ENCODE measurements at places on chromosomes 7 and 10. TPM values are rescaled to one million over a fixed set of nuclear protein-coding genes. Genes with fewer than 3 reads are reported as not detected.

DNA sequence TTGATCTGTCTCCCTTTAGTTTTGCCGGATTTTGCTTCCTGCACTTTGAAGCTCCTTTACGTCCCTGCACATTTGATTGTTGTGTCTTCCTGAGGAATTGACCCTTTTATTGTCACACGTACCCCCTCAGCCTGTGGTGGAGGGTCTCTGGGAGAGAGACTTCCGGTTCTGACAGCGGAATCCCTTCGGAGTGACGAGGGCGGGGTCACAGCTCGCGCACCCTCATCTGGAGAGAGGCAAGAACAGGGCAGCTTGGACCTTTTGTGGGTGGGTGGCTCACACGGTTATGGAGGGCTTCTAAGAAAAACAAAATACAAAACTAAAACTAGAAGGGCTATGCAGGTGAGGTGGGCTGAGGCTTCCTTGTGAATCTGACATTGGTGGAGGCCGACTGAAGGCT is 26.0 kb downstream of the AMZ1 start:
- no peak for DNase-seq

- DNase-seq = no peak
Measured at GRCh38 chr10:68987611-68988010, 992 bp upstream of the KIFBP start.

GRCh38 chr7:109582211-109582610 is 1012.5 kb downstream of the DNAJB9 start:
- DNase-seq = no peak

Gene HPS1
- polyA plus RNA-seq = 162 TPM

DNA sequence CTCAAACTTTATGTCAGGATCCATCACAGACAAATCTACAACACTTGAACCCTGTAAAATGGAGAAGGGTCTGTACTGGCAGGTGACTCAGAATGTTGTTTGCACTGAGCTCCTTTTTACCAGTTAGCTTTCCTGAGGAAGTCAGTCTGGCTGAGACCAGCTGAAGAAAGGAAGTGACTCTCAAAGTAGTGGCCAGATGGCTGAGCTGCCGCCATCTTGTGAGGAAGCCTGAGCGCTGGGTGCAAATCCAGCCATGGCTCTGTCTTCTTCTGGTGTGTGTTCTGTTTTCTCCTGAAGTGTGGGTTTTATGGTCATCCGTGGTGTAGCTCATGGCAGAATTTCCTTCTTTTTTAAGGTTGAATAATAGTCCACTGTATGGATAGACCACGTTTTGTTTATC is 25.5 kb upstream of the ECHDC3 start:
- no peak for DNase-seq

Data from B cell (primary cell).